Stimulated activated CD4-positive, alpha-beta T cell treated with anti-CD3 and anti-CD28 coated beads, TNF-alpha, amount 100 ng/mL, for 24 hours (primary cell): ENCODE measurements at places on chromosomes 7 and 10.

DNA sequence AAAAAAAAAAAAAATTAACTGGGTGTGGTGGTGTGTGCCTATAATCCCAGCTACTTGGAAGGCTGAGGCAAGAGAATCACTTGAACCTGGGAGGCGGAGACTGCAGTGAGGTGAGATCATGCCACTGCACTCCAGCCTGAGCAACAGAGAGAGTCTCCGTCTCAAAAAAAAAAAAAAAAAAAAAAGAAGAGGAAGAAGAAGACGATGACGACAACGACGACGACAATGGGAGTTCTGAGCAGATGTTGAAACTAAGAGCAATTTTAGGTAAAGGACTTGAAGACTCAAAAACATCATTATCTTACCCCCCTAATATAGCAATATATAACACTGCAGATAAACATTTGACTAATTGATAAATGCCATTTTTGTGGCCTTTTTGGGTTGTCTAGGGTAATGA, 39.5 kb upstream of the PPP1R17 start:
- no peak for DNase-seq

GRCh38 chr7:15033039-15033438, 130.5 kb upstream of the DGKB start:
- no peak for DNase-seq

- DNase-seq = no peak
Observed at GRCh38 chr10:485776-486175, 203.7 kb downstream of the DIP2C start.

DNA sequence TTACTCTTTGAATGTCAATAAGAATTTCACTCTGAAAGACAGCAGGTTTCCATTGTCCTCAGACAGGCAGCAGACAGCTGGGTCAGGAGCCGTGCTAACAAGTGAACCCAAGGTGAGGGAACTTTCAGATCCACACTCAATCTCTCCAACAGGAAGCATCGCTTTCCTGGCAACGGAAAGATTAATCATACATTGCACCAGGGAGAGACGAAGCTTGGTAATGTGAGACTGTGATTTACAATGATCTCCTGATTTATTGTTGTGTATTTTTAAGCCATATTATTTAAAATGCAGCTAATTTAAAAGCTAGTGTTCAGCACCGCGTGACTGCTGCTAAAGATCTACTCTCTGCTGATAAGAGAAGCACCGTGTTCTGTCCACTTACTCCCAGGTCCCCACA, 17.5 kb upstream of the NOM1 start:
- no peak for DNase-seq

- DNase-seq = peak; percentile 3
Observed at GRCh38 chr10:28411648-28412047, 108.8 kb upstream of the MPP7 start.

GRCh38 chr10:132962623-132963429, 20.5 kb upstream of the CFAP46 start:
- DNase-seq = no peak

DNA sequence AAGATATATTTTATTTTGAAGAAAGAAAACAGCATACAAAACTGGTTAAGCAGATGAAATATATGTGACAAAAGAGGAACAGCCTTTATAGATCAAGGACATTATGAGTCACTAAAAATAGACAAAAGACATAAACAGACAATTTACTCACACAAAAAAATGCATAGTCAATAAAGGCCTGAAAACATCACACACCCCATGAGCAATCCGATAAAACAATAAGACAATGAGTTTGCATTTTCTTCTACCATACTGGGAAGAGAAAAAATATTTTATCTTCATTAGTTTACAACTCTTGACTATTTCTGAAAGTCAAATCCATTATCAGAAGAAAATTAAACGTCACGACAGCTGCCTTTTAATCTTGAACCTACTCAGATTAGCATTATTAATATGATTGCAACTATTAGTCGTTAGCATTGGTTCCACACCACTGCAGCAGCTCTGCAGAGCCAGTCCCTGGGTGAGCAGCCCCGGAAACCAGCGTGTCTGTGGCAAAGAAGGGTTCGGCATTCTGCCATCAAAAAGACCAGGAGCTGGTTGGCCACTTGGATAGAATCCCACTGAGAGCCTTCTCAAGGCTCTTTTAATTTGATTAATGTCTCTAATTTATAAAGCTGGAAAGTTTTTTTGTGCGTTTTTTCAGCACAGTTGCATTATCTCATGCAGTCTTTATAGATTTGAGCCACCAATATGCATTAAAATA, 305.4 kb upstream of the SHH start:
- DNase-seq = no peak

DNA sequence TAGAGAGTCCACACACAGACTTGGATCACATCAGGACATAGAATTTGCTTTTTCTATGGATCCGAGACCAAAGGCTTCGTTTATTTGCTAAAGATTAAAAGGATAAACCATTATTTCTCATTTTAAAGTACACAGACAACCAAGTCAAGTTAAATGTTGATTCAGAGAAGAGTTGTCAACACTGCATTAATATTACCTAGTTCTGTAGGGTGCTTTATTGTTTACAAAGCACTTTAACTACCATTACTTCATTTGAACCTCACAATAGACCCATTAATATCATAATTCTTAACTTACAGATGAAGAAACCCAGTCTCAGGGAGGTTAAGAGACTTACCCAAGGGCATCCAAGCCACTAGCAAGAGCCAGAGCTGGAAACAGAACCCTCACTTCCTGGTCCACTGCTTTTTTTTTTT, 43.2 kb upstream of the GSAP start:
- no peak for DNase-seq

GRCh38 chr7:155289949-155290501, 7.7 kb upstream of the INSIG1 start:
- no peak for DNase-seq

- DNase-seq = no peak
Observed at GRCh38 chr7:137965942-137966640, 35.8 kb downstream of the CREB3L2 start.

DNA sequence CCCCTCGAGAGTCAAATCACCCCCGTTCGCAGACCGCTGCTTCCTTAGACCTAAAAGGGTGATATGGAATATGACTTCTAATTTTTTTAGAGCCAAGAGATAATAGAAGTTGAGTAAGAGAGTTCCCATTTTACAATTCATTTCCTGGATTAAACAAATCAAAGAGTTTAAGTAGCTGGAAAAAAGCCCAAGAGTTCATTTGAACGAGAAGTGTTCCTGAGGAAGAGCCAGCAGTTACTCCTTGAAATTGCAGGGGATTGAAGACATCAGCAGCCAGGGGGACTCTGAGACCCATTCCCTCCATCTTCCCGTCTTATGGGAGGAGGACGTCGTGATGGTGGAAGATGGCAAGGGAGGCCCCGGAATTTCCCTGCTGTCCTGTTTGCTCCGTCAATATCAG, 277.0 kb downstream of the WDR11 start:
- DNase-seq = no peak

DNA sequence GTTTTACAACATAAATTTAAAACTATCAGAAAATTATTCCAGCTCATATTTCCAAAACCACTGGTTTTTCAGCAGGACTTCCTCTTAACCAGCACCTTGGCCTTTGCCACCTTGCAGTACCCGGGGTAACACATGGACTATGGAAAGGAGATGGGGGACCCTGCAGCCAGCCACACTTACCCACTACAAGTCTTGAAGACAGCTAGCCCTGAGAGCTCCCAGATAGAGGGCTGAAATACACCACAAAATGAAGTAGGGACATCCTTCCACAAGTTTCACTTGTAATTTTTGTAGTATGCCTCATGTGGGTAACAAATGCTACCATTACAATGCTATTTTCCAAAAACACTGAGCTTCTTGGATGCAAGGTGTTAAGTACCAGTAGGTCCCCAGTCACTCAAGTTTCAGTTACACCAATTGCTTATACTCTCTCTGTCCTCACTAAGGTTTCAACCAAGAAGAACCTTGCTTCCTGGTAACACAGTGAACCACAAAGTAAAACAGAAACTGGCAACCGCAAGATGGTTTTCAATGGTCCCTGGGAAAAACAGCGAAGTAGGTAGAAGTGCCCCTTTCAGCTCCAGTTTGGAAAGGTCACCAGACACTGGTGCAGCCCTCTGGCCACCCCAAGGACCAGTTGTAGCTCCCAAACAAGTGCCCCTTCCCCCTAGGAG, 110.9 kb downstream of the SGMS1 start:
- no peak for DNase-seq

GRCh38 chr7:131012477-131013031, 278.5 kb upstream of the KLF14 start:
- no peak for DNase-seq

DNA sequence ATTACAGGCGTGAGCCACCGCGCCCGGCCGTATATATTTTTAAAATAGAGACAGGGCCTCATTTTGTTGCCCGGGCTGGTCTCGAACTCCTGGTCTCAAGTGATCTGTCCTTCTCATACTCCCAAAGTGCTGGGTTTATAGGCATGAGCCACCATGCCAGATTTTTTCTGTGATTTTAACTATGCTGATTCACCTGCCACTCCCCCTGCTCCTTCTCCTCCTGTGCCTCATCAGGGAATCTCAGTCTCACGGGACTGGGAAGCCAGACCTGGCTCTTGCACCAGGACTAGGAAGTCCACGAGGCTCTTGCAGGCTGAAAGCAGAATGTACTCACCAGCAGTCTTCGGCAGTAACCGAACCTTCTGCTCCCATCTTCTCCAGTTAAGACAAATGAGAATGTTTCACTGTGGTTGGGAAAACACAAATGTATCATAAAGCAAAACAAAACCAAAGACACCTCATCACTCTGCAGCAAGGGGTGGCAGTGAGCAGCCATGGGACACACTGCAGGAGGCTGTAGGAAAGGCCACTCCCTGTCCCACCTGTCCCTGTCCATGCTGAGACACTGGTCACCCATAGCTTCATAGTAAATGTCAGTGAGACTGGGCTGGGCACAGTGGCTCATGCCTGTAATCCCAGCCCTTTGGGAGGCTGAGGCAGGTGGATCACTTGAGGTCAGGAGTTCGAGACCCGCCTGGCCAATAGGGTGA, 78.7 kb upstream of the MKRN1 start:
- no peak for DNase-seq
